ENCODE measurements at places on chromosomes 1 and 21.
A peak's percentile ranks its signal among the peaks of the same experiment; 100 is the strongest.

GRCh38 chr1:239835946-239836440 is 255.7 kb upstream of the FMN2 start:
- DNase-seq, result no peak

- DNase-seq, result peak; percentile 22
Measured at GRCh38 chr1:184465489-184466146, 78.8 kb downstream of the C1orf21 start.

DNA sequence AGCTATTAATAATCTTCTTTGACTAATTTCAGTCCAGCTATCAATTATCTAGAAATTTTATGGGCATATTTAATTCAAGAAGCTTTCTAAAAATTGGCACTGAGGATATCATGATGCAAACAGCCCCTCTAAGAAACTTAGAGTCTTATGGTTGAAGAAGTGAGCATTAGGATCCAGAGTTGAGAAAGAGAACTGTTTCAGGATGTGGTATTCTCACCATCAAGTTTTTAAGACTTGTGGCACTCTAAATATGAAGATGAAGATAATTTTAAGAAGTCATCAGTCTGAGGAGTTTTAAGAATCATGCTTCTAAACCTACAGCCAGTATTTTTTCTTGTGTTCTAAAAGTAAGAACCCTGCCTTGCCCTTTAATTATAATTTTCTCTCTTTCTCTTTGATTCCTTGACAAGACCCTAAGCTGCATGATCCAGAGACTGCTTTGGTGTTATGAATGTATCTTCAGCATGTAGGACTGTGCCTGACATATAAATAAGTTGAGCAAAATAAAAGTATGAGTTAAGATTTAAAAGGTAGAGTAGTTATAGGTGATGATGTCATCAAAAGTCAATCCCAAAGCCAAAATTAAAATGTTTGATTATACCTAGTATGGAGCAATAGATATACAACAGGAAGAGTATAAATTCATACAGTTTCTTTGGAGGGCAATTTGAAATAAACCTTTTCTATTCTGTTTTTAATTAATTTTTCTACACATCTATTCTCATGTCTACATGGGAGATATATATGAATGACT is 39.1 kb downstream of the RPS6KC1 start:
- no peak for DNase-seq

DNA sequence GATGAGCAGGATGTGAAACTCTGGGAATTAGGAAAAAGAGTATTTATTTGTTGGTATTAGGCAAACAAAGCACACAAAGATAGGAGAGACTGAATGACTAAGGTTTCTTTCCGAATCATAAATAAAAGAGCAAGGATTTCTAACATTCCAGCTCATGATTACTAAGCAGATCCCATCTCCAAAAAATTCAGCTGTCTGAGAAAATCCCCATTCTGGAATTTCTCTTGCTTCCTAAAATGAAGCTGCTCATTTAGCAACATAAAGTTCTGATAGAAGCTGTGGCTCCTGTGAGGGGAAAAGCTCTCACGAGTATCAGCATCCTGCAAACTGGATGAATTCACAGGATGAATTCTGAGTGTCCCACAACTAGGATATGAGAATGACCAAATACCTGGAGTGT is 6.7 kb upstream of the SH2D5 start:
- DNase-seq, result no peak

DNA sequence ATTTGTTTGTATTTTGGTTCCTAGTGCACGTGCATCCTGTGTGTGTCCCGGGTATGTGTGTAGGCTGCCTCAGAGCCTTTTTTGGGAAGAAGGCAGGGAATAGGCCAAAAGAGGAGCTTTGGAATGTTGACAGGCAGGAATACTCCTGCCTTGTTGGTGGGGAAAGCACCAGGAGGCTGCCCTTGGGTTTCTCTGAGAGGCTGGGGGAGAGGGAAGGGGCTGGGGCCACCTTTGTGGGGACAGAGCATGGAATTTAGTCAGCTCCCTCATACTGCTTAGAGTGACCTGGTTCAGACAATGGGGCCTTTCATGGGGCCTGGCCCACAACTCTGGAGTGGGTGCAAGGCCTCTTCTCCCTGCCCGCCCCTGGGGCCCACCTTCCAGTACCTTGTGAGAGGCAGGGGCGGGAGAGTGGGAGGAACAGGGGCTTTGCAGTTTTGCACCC is 31.3 kb downstream of the ACOT11 start:
- no peak for DNase-seq

GRCh38 chr1:53542551-53542950 is 83.4 kb downstream of the DMRTB1 start:
- DNase-seq, result no peak

DNA sequence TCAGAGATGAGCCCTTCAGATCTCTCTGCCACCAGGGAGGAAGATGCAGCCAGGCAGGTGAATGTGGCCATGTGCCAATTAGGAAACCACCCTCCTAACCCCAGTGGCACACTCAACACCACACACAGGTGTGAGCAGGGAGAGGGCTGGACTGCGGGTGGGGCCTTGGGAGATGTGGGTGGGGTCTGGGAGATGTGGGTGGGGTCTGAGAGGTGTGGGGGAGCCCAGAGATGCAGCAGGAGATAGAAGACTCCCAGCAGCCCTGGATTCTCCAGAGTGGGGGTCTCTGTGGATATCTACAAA is 43.2 kb upstream of the COL6A1 start:
- DNase-seq, result no peak

DNA sequence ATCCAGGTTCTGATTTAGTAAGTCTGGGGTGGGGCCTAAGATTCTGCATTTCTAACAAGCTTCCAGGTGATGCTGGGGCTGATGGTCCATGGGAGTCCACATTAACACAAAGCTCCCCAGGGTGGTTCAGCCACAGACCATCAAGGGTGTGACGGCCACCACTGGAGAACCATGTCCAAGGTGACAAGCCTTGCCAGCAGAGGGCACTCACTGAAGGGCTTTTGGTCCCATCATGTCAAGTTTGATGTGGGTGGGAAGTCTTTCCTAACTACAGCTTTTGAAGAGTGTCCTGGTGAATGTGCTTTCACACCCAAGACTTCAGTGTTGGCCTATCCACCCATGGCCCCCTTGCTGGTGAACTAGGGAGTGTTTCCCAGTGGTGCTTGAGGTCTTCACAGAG is 67.1 kb downstream of the UBE2T start:
- DNase-seq, result peak; percentile 35

DNA sequence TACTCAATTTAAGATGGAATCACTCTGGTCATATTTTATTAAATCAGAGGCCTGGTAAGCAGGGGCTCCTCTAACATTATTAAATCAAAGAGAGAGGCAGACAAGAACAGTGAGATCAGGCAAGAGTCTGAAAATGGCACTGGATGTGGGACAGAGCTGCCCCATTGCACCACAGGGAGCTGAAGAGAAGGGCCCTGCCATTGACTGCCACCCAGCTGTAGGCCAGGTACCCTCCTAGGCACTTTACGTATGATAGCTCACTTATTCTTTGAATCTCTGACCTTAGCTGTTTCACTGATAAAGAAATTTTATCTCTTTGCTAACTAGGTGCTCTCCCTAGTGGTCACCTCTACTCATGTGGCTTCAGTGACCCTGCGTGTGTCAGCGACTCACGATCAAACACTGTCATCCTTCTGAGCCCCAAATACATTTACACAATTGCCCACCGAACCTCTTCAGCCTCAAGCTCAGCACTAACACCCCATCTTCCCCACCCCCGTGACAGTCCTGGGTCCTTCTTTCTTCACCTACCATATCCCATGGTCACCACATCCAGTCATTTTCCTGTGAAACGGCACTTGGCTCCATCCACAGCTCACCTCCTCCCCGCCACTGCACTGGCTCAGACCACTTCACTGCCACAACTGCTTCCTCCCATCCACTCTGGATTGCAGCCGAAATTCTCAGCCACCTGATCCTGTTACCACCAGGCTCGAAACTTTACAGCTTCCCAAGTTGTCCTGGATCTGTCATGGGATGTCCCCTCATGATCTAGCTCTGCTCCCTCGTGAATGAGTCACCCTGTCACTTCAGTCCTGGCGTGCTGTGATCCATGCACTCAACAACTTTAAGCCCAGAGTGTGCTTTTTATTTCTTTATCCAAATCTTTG is 97.3 kb upstream of the SYT6 start:
- no peak for DNase-seq

GRCh38 chr1:79817031-79817560 is 810.6 kb upstream of the ADGRL4 start:
- DNase-seq, result no peak

DNA sequence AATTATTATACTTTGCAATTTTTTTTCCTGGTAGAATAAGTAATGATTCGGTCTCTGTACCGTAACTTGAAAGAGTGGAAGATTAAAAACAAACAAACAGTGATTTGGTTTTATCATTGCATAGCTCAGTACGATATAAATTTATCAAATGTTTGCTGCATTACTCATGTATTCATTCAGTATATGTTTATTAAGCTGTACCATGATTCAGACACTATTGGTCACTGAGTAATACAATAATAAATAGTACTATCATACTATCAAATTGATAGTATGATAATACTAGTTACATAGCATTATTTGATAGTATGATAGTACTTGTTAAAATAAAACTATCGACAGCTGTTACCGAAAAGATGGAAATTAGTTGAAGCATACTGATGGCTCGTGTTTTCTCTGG is 12.1 kb downstream of the CENPF start:
- no peak for DNase-seq

- no peak for DNase-seq
Measured at GRCh38 chr21:19998453-19998852, 999.8 kb upstream of the NCAM2 start.

- DNase-seq, result no peak
Measured at GRCh38 chr1:60063561-60063960, 10.0 kb downstream of the C1orf87 start.

DNA sequence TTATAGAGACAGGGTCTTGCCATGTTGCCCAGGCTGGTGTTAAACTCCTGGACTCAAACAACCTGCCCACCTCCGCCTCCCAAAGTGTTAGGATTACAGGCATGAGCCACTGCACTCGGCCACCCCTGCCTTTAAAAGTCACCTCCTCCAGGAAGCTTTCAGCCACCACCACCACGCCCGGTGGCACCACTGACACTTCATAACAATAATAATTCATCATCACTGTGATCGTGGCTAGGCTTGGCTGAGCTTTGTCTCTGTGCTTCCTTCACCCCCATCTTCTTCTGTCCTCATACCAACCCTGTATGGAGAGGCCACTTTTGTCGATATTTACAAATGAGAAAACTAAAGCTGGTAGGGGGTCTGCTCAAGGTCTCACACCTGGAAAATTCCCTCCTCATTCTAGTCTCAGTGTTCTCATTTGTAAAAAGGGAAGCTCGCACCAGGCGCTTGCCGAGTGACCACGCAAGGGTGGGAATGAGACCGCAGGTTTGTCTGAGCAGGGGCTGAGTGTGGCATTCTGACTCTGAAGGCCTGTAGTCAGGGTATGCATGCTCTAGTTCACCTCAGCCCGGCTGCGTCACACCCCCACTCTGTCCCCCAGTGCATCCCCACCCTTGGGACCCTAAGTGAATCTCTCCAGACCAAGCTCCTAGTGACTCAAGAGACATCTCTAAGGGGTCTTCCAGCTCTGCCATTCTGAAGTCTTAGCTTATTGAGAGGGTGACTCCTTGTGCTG is 12.9 kb upstream of the EPHA2 start:
- no peak for DNase-seq

GRCh38 chr21:45470773-45471524 is 66.0 kb downstream of the COL18A1 start:
- DNase-seq, result peak; percentile 24

DNA sequence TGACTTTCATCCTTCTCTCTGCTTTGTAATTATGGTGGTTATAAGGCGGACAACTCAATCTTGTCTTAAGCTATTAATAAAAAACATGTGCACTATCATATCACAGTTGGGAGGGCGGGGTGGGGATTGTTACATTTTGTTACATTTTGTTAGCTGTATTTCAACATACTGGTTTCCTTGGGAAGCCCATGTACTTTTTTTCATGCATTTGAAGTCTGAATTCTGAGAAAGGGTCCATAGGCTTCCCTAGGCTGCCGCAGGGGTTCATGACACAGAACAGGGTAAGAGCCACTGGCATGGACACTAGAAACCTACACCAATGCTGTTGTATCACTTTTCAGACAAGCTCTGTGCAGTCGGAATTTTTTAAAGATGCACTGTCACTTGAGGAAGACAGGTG is 178.8 kb downstream of the ETS2 start:
- no peak for DNase-seq

DNA sequence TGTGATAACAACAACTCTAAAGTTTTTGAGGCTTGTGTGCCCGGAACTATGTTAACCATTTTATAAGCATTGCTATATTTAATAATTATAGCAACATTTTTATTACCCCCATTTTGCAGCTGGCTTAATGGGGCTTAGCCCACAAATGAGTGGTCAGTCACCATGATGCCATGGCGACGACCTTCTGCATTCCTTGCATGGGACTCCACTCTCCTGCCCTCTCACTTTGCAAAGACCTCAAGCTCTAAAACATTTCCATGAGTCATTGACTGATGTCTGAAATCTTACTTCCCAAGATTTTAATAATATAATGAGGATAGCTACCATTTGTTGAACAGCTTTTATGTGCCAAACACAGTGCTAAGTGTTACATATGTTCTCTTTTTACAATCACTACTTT is 15.4 kb downstream of the NGF start:
- DNase-seq, result no peak

DNA sequence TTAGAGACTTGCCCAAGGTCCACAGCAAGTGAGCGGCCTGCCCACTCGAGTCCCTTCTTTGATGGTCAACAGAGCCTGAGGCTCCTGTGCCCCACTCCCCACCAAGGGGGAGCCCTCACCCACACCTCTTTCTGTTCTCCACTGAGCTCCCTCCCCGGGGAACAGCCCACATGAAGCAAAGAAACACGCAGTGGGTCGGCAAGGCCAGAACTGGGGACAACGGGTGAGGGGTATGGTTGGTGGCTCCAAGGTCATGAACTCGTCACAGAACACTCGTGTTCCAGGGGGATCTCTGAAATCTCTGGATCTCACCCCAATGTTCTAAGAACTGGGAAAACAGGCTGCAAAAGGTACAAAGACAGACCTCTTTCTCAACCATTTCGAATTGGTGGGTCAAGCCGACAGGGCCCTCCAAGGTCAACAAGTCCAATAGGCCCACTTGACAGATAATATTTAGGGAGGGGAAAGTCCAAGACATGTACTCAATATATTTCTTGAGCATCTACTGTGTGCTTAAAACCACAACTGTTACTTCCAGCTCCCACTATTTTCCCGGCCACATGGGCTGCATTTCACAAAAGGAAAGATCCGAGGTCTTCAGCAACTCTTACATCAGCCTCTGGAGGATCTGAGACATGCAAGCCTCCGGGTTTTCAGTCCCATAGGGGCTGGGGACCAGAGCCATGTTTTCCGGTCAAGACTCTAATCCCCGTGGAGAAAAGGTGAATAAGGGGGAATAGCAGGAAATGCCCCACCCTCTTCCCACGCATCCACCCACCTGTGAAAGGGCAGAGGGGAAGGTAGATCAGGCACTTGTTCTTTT is 1.1 kb upstream of the RAP1GAP start:
- no peak for DNase-seq

- DNase-seq, result no peak
Measured at GRCh38 chr1:228358039-228358763, 48.4 kb downstream of the TRIM11 start.

- peak; percentile 50 for DNase-seq
Measured at GRCh38 chr1:203268901-203269653, 36.2 kb upstream of the BTG2 start.

DNA sequence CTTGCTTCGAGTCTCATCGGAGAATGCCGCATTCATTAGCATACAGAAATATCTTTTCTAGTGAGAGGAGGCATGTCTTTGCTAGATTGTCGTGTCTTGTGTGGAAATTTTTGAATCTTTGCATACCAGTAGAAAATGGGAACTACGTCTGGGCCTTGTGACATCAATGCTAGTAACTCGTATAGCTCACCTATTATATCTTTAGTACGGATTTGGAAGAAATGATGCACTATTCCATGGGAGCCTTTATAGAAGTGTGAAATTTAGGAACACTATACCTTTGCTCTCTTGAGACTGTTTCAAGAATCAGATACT is 835 bp downstream of the UHMK1 start:
- no peak for DNase-seq

Measured in T-cell (primary cell).